ENCODE measurements at places on chromosomes 5 and 9.

DNA sequence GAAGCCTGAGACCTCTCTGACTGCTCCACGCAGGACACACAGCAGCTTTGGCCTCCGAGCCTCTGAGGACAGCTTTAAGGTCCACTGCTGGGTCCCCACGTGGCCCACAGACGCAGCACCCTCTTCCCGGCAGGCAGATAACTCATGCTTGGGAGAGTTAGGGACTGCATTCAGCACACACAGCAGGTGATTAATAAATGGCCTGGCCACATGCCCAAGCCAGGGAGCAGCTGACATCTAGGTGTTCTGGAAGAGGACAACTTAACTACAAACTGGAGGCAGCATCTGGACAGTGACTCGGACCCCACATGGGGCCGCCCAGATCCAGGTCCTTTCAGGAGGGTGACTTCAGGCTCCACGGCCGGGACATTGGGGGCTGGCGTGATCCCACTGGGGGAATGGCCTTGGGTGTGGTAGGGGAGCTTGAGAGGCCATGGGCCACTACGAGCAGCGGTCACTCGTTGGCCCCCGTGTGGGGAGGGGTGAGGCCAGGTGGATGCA is 11.3 kb downstream of the NINJ1 start:
- no peak for DNase-seq

DNA sequence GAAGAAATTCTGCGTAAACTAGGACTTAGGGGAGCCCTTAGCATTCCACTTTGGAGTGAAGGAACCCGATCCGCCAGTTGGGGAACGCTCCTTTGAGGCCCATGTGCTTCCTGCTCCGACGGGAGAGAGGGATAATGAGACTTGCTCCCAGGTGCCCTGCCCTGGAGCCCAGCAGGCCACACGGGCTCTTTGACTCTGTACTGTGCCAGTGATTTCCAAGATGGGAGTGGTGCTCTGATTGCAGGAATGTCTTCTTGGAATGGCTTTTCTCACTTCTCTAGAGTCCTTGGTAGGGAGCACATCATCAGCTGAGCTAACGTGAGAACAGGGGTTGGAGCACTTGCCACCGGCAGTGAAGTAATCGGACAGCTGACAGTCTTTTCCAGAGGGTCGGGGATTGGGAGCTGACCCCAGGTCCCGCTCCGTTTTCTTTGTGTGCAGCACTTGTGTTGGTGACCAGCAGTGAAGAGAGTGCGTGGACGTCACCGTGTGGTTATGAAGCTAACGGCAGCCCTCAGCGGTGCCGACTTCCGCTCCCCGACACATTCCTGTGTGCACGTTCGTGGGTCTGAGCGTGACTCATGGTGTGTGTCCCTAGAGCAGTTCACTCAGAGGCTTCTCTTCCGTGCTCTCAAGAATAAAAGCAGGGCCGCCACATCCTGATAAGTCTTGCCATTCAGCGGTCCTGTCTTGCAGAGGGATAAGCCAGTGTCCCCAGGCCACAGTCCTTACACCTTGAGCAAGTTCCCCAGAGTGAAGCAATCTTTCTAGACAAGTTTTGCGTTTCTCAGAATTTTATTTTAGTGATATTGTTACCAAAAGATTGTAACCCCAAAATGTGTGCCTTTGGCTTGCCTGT is 25.6 kb downstream of the ABL1 start:
- DNase-seq: peak; percentile 95

- no peak for DNase-seq
These were observed 280.6 kb downstream of the EPB41L4A start for GRCh38 chr5:112138526-112138925.

DNA sequence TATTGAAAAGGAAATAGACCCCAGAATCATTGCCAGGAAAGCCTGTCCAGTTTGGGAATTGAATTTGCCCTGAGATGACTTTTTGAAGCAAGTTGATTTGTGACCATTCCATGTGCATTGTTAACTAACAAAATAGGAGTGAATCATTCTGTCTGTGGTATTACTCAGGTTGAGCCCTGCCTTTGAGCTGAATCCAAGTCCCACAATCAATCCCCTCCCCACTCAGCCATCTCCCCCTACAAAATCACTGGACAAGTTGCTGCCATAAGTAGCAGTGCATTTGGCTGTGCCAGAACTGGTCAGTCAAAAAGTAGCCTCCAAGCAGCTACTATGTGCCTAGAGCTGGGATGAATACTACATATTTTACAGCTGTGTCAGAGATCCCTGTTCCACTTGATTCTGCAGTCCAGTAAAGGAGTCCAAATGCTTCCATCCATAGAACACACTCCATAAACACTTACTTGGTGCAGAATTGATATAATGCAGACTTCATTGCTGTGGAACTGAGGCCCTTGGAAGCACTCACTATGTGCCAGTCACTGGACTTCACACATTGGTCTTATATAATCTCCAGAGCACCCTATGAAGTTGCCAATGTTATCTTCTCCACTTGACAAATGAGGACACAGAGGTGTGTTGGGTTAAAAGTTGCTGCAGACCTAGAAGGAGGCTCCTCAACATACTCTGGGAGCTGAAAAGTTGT is 96.1 kb downstream of the ZNF462 start:
- no peak for DNase-seq

DNA sequence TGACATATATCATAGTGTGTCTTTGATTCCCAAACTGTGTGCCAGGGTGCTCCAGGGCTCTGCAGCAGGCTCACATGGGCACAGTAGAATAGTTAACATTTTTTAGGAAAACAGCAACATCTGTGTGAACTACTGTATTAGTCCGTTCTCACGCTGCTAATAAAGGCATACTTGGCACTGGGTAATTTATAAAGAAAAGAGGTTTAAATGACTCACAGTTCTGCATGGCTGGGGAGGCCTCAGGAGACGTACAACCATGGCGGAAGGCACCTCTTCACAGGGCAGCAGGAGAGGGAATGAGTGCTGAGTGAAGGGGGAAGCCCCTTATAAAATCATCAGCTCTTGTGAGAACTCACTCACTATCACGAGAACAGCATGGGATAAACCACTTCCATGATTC is 82.7 kb downstream of the EGFLAM start:
- DNase-seq: no peak

DNA sequence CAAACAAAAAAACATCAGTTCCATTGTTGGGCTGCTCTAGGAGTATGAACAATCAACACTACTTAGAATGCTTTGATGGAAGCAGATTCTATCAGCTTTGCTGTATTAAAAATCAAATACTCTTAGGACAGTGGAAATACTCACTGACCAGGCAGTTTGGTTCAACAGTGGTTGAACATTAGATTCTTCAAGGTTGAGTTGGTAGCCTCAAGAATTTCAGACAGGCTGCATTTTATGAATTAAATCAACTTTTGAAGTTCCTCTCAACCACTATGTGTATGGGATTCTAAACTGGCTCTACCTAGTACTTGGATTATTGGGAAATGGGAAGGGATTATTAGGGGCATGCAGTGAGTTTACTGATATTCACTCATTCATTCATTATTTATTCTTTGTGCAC is 35.0 kb downstream of the ACTBL2 start:
- DNase-seq: no peak

DNA sequence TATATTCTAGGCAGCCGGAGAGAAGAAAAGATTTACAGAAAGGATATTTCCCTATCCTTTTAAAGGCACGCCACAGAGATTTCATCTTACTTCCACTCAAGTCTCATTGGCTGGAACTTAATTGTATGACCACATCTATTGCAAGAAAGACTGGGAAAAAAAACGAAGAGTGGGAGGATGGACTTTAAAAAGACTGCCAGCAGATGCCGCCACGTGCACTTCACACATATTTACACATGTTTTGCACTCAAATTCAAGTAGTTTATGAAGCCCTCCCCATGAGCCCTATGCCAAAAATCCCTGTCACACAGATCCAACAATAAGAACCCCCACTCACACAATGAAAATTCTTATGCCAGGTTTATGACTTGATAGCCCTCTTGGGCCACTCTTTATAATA is 138.5 kb upstream of the TYRP1 start:
- no peak for DNase-seq

GRCh38 chr5:150487199-150488061 is 20.5 kb upstream of the NDST1 start:
- no peak for DNase-seq

DNA sequence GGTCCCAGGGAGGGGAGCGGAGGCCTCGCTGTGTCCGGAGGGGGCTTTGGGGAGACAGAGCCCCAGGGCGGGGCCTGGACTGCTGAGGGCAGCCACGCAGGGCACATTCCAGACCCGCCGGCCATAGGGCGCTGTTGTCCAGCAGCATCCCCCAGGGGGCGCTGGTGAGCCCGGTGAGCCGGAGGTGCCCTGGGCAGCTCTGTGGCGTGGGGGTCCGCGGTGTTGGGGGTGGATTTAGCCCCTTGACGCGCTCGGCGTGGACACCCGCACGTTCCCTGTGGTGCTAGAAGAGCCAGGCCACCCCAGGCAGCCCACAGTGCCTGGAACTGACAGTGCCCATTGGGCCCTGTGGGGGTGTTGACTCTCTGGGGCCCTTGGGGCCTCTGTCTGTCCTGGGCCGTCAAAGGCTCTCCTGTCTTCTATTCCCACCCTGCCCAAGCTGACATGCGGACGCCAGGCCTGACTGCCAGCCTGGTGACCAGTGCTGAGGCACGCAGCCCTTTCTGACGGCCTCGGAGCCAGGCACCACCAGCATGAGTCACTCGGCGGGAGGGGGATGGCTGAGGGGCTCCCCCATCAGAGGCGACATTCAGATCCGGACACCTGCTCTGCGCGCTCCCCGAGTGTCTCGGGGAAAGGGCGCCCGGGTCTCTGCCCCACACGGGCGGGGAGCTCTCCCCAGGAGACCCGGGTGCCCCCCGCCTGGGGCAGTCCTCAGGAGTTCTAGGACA is 23.9 kb downstream of the TPPP start:
- DNase-seq: no peak

GRCh38 chr5:151318850-151319732 is 15.5 kb upstream of the SLC36A3 start:
- no peak for DNase-seq

DNA sequence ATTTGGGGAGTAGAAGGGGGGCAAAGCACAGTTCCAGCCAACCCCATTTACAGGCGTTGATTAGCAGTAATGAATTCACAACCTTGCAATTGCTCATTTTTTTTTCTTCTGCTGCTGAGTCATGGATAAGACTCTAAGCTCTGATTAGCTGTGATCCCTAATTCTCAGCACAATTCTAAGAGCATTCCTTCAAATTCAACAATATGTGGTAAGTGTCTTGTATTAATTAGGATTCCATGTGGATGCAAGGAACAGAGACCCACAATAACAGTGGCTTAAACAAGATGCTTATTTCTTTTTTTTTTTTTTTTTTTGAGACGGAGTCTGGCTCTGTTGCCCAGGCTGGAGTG is 133.4 kb downstream of the PALM2AKAP2 start:
- DNase-seq: no peak

- no peak for DNase-seq
These were observed 97.6 kb upstream of the ADAMTS19 start for GRCh38 chr5:129362456-129362855.

GRCh38 chr9:96383165-96383942 is at the start of gene SLC35D2:
SLC35D2 (minus strand) TSS chr9:96383711; CDS start chr9:96383634, 77 bp downstream.
- no peak for DNase-seq

DNA sequence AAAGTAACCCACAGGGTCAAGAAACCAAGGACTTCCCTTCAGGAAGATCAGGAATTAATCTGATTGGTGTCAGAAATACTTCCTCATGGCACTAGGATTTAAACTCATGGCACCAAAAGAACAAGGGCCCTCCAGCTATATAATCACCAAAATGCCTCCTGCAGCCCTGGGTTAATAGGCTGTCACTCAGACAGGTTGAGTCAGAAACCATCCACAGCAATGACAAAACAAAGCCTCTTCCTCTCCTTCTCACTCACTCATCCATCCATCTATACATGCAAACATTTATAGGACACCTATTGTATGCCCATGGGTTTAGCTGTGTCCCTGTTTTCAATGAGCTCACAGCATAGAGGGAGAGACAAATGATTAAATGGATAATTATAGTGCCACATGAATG is 62.5 kb upstream of the SPOCK1 start:
- DNase-seq: no peak

GRCh38 chr9:89617978-89618377 is 13.2 kb downstream of the GADD45G start:
- DNase-seq: no peak

DNA sequence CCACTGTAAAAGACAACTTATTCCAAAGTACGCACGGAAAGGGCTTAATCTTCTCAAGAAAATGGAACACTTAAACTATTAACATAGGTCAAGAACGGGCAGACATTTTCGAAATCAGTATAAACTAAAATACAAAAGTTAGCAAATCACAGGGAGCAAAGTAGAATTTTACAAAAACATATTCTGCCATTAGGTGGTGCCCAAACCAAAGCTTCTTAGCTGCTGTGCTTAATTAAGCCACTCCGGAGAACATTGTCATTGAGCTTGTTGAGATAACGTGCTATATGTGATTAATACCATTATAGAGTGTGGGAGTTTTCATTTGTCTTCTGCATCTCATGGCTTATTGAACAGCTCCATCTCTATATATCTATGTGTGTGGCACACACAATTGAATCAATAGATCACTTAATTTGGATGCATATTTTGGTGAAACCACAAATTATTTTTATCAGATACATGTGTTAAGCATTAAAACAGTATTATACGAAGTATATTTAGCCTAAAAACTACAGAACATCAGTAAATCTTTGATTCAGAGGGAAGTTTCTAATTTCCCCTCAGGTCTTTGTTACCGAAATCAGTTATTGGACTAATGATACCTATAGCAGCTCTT is 23.4 kb downstream of the UBLCP1 start:
- DNase-seq: peak; percentile 3

DNA sequence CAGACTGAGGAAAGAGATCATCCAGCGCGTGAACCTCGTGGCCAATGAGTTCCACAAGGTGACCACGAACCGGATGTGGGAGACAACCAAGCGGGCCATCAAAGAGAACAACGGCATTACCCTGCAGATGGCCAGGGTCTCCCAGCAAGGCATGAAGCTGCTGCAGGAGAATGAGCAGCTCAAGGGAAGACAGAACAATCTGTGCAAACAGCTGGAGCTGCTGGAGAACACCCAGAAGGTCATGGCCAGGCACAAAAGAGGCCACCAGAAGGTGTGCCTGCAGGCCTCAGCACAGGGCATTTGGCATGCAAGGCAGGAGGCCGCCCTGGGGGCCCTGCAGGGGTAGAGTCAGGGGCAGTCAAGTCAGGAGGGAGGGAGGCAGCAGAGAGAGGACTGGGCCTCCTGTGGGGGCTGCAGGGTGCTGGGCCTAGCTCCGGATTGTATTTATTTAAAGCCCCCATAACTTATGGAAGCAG is 4.2 kb downstream of the PTRH1 start:
- DNase-seq: no peak

- no peak for DNase-seq
These were observed 261.2 kb upstream of the CLINT1 start for GRCh38 chr5:158119961-158120723.

All from amniotic stem cell (primary cell).